Osteoblast (primary cell): ENCODE measurements at places on chromosomes 5 and 9. TPM values are rescaled to one million over a fixed set of nuclear protein-coding genes. Genes with fewer than 3 reads are reported as not detected.

DNA sequence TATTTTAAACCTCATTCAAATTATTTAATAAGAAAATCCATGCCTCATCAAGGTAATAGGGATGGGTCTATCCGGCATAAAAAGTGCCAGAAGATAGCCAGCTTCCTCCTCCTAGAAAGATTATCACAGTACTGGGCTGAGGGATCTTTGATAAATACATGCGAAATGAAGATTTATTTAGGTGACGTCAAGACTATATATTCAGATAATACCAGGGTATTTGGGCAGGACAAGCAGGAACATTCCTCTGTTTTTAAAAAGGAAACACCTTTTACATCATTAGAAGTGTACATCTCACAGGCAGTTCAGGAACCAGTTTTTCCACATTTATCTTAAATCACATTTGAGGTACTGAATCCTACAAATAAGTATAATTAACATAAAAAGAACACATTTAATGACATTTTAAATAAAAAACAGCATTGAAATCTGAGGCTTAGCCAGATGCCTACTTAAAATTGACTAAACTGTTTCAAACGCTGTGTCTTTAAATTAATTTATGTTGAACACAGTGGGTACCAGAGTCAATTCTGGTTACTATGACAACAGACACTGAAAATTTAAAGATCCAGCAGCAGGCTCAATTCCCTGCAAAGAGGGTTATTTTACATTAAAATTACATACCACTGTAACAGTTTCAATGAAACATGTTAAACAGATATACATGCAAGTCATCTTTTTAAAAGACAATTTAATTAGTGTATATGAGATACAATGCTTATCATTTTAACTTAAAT, 124.7 kb upstream of the SLCO6A1 start:
- H3K27me3 ChIP-seq = no peaks in the 10 kb centered on the region
- no peak overlapping the region for H3K4me3 ChIP-seq
- H3K36me3 ChIP-seq = no peaks in the 10 kb centered on the region

DNA sequence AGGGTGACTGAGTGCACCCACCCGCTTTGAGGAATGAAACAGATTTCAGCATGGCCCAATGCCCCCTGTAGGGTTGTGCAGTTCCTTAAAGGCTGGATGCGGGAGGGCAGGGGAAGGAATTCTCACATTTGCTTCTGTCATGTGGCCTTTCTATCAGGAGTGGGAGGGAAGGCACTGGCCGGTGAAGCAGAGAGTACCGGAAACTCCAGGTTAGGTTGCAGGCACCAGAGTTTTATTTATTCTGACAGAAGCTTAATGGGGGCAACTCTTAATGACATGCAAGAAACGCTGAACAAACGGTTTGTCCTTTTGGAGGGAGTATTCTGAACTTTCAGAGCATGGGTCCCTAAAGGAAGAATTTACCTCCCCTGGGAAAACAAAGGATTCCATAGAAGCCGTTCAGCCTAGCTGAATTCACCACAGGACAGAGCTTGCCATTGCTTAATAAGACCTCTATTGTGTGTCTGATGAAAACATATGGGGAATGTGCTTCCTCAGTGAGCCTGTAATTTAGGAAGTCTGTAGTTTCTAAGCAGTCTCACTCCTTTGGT, 44.1 kb upstream of the EQTN start:
- no peak overlapping the region for H3K4me3 ChIP-seq
- peak; percentile 34 for DNase-seq
- no peaks in the 10 kb centered on the region for H3K27me3 ChIP-seq
- H3K27ac ChIP-seq = no peak overlapping the region
- H3K4me1 ChIP-seq = no peaks in the 10 kb centered on the region
- no peaks in the 10 kb centered on the region for H3K36me3 ChIP-seq

DNA sequence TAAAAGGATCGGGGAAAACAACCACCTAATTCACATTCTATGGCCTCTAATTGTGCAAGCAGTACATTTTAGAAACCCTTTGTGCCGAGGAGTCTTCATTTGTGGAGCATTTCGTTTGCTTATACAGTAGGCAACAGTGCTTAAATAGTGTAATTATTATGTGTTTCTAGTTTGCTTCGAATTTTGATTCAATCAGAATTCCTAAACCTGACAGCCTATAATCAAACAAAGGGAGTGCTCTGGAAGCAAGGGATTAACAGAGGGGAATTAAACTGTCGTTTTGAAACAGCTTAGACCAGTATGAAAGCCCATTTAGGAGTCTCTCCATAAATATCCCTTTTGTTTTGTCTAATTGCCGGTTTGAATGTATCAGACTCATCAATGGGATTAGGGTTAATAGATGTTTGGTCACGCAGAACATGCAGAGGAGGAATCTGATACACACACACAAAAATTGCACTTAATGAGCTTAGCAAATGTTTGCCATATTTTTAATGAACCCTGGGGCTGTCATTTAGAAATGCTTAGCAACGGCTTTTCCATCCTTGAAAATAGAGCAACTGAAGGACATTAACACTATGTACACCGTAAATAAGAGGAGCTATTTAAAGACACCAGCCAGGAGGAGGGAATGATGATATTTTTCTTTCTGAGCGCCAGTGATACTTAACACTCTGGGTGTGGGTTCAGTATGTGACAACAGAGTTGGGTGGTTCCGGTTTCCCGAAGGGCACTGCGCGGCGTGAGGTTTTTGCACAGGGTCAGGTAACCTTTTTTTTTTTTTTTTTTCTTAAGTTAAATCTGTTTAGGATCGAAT, 404.7 kb downstream of the TLE4 start:
- no peak overlapping the region for H3K4me3 ChIP-seq
- H3K4me1 ChIP-seq = peaks cover 10% of the 10 kb centered on the region
- DNase-seq = no peak

DNA sequence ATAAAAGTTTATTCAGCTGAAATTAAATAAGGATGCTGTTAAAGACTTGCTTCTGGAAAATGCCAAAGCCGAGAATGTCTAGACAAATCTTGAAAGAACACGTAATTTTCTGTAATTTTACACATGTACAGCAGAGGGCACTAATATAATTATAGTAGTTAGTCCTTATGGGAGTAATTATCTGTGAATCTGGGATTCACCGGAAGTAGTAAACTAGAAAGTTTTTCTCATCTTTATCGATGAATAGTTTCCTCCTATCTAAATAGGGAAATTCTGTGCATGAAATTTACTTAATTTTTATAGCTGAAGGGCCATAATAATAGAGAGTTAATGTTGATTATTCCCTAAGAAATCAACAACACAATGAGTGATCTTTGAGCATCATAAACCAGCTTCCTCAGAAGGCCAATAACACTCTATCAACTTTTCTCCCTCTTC, 18.4 kb upstream of the CNTLN start:
- no peaks in the 10 kb centered on the region for H3K36me3 ChIP-seq
- H3K27ac ChIP-seq = no peak overlapping the region
- DNase-seq = peak; percentile 71
- H3K4me3 ChIP-seq = peak overlapping the region; percentile 41
- H3K4me1 ChIP-seq = peaks cover 4% of the 10 kb centered on the region
- H3K27me3 ChIP-seq = no peaks in the 10 kb centered on the region

- no peak overlapping the region for H3K27ac ChIP-seq
- DNase-seq = no peak
- no peaks in the 10 kb centered on the region for H3K27me3 ChIP-seq
- no peak overlapping the region for H3K4me3 ChIP-seq
- H3K4me1 ChIP-seq = no peaks in the 10 kb centered on the region
Observed at GRCh38 chr9:28808042-28808441, 1234.8 kb upstream of the C9orf72 start.

- peaks cover 13% of the 10 kb centered on the region for H3K4me1 ChIP-seq
- peak; percentile 81 for DNase-seq
- H3K4me3 ChIP-seq = no peak overlapping the region
- peaks cover 62% of the 10 kb centered on the region for H3K36me3 ChIP-seq
Observed at GRCh38 chr9:35696520-35697215, 6.9 kb upstream of the TPM2 start.

- H3K27ac ChIP-seq = no peak overlapping the region
- peaks cover 49% of the 10 kb centered on the region for H3K4me1 ChIP-seq
- DNase-seq = no peak
- no peaks in the 10 kb centered on the region for H3K27me3 ChIP-seq
- no peak overlapping the region for H3K4me3 ChIP-seq
Observed at GRCh38 chr9:6428940-6429889, 16.2 kb downstream of the UHRF2 start.

DNA sequence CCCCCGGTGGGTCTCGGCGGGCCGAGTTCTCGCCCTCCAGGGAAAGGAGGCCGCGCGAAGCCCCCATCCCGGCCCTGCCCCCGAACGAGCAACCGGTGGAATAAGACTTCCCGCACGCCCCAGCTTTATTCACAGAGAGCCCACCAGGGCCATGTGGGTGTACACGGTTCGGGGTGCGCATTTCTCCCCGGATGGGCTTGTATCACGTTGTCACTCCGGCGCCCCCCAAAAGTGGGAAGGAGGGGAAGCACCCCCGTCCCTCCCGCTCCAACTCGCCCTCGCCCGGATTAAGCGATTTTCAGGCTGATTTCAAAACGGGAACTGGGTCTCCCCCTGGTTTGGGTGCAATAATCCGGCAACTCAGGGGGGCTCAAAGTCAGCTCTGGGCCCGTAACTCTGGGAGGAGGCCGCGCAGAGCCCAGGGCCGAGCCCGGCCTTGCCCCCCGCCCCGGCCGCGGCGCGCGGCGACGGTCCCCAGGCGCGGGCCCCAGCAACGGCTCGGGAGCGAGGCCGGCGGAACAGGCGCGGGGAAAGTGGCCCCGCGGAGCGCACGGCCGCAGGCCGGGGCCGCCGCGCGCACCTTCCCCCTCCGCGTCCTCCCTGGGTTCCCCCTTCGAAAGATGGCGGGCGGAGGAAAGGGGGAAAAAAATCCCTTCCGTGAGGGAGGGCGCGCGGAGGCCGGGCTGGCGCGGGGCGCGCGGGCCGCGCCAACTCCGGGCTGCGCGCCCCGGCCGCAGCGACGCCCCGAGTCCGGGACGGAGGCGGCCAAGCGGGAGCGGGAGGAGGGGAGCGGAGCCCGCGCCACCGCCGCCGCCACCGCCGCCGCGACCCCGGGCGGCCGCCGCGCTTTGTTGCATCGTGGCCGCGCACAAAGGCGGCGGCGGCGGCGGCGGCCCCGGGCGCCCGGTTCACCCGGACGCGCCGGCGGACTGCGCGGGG, 644 bp downstream of the BRD3 start:
- peak overlapping the region; percentile 87 for H3K4me3 ChIP-seq
- peaks cover 27% of the 10 kb centered on the region for H3K27me3 ChIP-seq
- no peaks in the 10 kb centered on the region for H3K36me3 ChIP-seq
- peak; percentile 94 for DNase-seq
- peaks cover 15% of the 10 kb centered on the region for H3K4me1 ChIP-seq

GRCh38 chr9:89668216-89668865, 63.5 kb downstream of the GADD45G start:
- no peak for DNase-seq
- H3K4me1 ChIP-seq = no peaks in the 10 kb centered on the region
- no peak overlapping the region for H3K4me3 ChIP-seq
- H3K36me3 ChIP-seq = no peaks in the 10 kb centered on the region

GRCh38 chr9:38079461-38080031, 10.5 kb upstream of the SHB start:
- no peaks in the 10 kb centered on the region for H3K27me3 ChIP-seq
- H3K4me3 ChIP-seq = no peak overlapping the region
- H3K4me1 ChIP-seq = peaks cover 9% of the 10 kb centered on the region
- no peak for DNase-seq
- H3K36me3 ChIP-seq = no peaks in the 10 kb centered on the region

DNA sequence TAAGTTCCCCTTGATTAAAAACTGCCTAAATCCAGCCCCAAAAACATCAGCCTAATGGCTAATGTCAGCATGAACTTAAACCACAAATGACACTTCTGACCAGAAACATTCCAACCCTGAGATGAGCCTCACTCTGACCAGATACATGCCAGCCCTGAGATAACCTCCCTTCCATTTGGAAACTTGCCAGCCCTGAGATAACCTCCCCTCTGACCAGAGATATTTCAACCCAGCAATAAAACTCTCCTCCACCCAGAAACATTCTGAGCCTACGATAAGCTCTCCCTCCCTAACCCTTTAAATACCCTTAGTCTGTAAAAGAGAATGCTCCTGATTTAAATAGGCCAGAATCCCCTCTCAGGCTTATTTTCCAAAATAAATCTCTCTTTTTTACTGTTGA, 1035.7 kb upstream of the NUDT12 start:
- no peaks in the 10 kb centered on the region for H3K4me1 ChIP-seq
- H3K36me3 ChIP-seq = no peaks in the 10 kb centered on the region
- no peak overlapping the region for H3K4me3 ChIP-seq

DNA sequence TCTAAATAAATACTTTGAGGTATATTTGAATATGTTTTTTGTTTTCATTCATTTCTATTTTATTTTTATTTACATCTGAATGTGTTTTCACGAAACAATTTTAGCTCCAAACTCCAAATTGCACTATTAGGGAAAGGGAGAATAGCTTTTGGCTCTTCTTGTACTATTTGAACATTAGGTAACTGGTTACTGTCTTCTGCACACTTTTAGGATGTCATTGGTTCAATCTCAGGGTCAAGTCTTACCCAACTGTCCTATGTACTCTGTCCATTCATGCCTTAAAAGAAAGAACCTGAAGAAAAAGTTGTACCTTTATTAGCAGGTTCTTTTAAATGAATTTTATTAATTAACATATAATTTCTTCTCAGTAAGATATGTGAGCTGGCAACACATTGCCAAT, 51.6 kb downstream of the ITGA1 start:
- H3K4me3 ChIP-seq = no peak overlapping the region
- DNase-seq = no peak
- H3K27ac ChIP-seq = no peak overlapping the region
- H3K27me3 ChIP-seq = no peaks in the 10 kb centered on the region

- no peaks in the 10 kb centered on the region for H3K36me3 ChIP-seq
- peaks cover 28% of the 10 kb centered on the region for H3K4me1 ChIP-seq
Observed at GRCh38 chr9:114806526-114806900, 674 bp upstream of the TNFSF15 start.

DNA sequence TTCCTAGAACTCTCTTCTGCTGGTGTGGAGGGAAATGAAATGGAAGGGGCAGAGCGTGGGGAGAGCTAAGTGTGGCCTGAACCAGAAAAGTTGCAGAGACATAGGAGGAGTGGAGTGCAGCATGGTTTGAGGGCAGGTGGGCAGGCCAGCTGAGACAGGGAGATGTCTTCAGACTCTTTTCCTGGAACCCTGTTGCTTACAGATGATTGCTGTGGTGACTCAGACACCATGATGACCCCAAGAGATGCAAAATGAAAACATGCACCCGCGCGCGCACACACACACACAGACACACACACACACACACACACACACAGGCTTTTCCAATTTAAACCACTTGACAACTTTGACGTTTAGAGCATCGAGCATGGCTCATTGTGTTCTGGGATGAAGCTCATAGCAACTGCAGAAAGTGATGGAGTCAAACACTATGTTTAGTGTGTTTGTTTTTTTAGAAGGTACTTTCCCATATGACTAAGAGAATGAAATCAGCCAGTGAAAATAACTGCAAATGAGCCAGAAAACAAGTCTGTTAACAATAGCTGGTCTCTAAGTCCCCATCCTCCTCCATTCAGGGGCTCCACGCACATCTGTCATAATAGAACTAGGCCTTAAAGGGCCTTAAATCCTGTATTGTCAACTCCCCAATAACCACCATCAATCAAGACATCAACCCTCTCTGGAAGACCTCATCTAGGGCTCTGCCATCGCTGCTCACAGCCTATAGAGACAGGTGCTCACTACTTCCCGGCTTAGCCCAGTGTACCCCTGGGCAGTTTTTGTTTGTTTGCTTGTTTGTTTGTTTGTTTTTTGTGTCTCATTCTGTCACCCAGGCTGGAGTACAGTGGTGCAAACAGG, 9.6 kb downstream of the TMOD1 start:
- no peak overlapping the region for H3K27ac ChIP-seq
- no peak overlapping the region for H3K4me3 ChIP-seq
- H3K27me3 ChIP-seq = peaks cover 10% of the 10 kb centered on the region
- peak; percentile 30 for DNase-seq

The RMI1 gene
- total RNA-seq = 6.2 and 8.0 TPM in 2 replicates

The TEX48 gene
- total RNA-seq = not detected in 2 replicates

The GRIN3A gene
- not detected in 2 replicates for total RNA-seq
